GM13977 (cell line): ENCODE measurements at places on chromosomes 2 and 18.

DNA sequence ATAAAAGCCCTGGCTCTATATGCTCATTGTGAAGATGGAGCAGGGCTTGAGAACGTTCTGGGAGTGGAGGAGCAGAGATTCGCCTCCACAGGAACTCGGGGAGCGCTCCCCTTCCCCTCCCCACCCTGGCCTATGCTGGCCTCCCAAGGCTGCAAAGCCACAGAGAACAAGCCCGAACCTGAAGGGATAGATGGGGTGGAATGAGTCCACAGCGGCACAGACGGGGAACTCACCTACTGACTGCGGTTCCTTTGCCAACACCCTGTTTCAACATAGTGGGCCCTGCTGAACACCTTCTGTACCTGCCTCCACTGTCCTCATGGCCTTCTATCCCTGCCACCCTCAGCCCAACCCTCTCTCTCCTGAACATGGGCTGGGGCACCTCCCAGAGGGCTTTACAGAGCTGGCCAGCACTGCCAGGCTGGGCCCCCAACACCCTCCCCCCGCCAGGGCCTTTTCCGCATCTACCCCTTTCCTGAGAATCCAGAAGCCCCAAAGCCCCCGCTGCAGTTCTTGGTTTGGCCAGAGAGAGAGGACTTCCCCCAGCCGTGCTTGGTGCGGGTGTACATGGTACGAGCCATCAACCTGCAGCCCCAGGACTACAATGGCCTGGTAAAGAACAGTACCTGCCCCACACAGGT is 41.5 kb downstream of the LMAN2L start:
- no peak for DNase-seq

GRCh38 chr2:136235546-136235945 is 117.6 kb upstream of the CXCR4 start:
- no peak for DNase-seq

DNA sequence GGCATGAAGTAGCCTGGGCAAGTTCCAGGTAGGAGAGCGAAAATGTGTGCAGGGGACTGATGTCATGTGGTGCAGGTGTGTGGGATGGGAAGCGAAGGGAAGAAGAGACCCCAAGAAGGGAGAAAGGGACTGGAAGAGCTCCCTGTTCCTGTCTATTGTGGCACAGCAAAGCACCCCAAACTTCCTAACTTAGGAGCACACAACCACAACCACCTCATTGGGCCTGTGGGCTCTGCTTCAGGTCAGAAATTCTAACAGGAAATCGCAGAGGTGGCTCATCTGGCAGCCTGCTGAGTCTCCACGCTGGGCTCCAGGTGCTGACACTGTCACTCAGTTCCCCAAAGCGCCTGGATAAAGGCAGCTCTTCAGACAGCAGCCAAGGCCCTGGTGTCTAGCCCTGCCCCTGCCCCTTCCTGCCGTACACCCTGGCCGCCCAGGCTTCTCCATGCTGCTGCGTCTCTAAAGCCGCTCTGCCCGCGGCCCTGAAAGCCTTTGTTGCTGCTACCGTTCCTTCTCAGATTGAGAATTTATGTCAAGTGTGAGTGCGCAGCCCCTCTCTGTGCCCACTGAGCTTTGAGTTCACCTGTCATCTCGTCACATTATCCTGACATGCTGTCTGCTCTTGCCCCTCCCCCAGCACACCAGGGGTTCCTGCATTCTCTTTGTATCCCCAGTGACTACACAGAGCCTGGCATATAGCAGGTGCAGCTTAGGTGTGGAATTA is 140.2 kb upstream of the BCL2L11 start:
- no peak for DNase-seq

- no peak for DNase-seq
These were observed 90.0 kb upstream of the CTDP1 start for GRCh38 chr18:79589601-79590091.

- no peak for DNase-seq
These were observed 590 bp downstream of the MDH1 start for GRCh38 chr2:63589148-63589958.

DNA sequence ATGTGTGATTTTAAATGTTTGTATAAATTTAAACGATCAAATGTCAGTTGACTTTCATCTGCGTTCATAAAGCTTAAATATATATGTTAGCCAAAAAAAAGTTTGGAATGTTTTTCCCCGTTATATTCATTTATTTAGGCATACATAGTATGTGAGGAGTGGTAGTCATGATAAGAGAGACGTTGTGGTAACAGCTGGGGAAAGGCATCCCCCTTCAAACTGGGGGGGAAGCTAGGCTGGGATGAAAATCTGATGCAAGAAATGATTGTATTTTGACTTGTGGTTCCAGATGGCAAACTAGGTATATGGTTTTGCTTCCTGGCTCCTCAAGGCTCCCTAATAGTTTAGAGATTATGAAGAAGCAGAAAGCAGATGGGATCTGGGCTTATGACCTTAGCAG is 30.1 kb downstream of the ITGA6 start:
- no peak for DNase-seq

DNA sequence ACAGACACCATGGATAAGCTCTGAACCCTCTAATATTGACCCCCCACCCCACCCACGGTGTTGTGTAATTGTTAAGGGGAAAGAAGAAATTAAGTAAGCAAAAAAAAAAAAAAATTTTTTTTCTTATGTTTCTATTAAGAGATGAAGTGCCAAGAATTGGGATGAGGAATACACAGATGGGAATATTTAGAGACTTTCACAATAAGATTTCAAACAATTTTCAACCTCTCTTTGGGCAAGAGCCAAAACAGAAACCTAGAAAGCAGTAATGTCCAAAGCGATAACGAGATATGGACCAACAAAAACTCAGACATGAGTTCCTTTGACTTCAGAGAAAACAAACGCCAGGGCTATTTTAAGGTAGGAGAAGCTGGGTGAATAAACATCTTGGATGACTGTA is 14.4 kb downstream of the PIEZO2 start:
- no peak for DNase-seq

DNA sequence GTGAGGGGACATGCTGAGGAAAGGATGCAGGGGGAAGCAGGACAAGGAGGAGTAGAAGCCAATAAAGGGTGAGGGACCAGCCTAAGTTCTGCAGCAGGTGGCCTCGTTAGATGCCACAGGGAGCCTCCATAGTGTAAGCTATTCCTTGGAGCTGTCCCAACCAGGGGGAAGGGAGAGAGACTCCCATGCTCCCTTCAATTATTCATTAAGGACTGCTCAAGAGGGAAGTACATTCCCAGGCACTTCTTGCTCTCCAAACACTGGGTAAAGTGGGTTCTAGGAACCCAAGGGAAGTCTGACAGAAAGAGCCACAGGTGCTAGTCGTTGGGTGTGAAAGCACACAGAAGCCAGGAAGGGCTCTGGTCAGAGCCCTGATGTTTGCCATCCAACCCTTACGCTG is 193.7 kb downstream of the SLC39A10 start:
- no peak for DNase-seq

DNA sequence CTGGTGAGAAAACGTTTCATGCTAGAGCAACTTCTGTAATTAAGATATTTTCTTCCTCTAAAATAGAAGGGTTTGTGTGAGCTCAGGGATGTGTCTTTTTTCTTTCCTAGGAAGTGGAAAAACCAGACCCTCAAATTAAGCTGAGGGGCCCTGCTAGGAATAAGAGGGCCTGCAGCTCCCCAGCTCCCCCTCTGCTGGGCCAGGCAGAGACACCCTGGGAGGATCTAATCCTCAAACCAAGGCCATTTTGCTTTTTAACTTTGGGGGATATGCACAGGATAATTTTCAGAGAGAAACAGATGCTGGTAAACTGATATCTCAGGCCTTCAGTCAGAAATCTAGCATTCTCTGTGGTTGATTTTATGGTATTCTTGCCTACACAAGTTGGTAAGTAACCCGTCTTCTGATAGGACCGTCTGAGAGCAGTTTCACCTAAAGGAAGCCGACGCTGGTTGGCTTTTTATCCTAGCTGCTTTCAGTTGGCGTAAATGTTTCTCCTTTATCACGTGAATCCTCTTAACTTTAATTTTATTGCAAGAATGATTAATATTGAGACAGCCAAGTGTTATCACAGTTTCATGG is 34.8 kb downstream of the SNTG2 start:
- DNase-seq: no peak

DNA sequence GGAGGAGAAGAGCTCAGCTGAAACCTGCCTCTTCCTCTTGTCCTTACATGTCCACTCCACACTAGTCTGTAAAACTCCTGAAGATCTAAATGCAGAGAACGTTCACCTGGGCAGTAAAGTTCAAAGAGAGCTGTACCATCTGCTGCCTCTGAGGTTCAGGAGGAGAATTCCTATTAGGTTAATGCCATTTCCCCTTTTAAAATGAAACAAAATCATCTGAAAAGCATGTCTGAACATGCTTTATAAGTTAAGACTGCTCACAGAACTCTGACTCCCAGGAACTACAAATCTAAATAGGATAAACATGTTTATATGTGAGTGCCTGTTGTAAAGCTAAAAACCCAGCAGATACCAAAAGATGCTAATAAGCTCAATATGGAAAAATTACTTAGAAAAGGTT is 164.4 kb downstream of the AFF3 start:
- DNase-seq: no peak

GRCh38 chr2:128300151-128301020 is 18.3 kb downstream of the HS6ST1 start:
- no peak for DNase-seq

DNA sequence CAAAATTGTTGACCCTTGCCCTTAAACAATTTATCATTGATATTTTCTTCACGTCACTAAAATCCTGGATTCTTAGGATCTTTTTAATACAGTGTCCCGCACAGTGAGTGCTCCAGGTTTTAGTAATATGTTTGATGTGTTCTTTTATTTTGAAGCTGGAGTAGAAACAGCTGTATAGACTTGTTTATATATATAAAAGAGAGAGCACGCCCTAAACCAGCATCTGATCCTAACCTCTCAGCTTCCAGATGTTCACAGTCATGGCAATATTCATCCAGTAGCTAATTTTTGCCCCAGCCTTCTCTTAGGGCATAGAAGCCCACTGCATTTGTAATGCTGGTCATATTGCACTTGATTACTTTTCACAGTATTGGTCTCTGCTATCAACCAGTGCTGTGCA is 170.0 kb upstream of the EPAS1 start:
- no peak for DNase-seq

- DNase-seq: no peak
These were observed 267.6 kb downstream of the DCDC2C start for GRCh38 chr2:3970791-3971651.

GRCh38 chr2:31404302-31404701 is 10.2 kb downstream of the XDH start:
- DNase-seq: no peak

DNA sequence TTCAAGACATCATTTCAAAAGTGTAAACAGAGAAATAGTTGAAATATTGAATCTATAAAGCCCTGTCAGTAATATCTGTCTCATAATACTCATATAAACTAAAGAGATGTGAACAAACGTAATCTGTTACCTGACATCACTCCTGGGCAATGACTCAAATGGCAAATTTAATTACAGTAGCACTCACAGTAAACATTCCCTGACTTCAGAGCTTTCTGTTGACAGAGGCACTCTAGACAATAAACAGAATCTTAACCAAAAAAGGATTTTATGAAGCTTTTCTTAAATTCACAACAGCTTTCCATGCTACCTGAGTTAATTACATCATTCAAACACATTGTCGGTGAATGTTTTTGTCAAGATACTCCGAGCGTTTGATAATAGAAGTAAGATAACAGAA is 128.1 kb upstream of the PDE1A start:
- no peak for DNase-seq

GRCh38 chr18:657311-658000 is at the start of gene TYMS:
TYMS (plus strand) TSS chr18:657653; CDS start chr18:657743, 90 bp downstream.
- DNase-seq: peak; percentile 84

DNA sequence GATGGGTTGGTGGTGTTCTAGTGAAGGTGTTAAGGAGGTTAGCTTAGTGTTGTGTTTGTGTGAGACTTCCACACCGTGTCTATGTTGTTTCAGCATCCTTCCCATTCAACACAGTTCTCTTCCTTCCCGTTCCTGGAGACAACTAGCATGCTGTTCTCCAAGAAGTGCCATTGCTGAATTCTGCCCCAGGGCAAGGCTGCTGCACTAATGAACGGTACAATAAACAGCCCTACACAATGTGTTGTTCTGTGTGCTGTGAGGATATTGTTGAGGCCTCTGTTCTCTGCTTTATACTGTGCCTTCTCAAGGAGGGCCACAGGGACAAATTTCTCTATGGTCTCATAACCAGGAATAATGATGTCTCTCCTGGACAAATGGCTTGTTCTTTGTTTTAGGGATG is 39.8 kb upstream of the ZEB2 start:
- DNase-seq: no peak

GRCh38 chr2:84963692-84964405 is 7.1 kb upstream of the KCMF1 start:
- no peak for DNase-seq

- DNase-seq: no peak
These were observed 13.9 kb downstream of the SLC19A3 start for GRCh38 chr2:227703961-227704360.

DNA sequence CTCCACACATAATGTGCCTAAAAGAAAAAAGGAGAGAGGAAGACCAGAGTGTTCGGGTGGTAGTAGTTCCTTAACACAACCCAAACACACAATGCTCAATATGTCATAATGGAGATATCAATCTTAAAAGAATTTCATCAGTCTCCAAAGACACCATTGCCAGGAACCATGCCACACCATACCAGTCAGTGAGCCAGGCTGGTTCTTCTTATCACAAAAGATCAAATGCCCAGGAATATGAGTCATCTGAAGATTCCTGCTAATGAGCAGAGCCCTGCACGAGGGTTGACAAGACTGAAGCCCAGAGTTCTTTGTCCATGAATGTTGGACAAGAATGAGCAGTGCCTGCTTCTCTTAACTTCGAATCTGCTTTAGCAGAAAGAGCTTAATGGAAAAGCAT is 262.3 kb downstream of the ZNF516 start:
- DNase-seq: no peak

- DNase-seq: no peak
These were observed 217.1 kb downstream of the DYM start for GRCh38 chr18:49243391-49243790.

DNA sequence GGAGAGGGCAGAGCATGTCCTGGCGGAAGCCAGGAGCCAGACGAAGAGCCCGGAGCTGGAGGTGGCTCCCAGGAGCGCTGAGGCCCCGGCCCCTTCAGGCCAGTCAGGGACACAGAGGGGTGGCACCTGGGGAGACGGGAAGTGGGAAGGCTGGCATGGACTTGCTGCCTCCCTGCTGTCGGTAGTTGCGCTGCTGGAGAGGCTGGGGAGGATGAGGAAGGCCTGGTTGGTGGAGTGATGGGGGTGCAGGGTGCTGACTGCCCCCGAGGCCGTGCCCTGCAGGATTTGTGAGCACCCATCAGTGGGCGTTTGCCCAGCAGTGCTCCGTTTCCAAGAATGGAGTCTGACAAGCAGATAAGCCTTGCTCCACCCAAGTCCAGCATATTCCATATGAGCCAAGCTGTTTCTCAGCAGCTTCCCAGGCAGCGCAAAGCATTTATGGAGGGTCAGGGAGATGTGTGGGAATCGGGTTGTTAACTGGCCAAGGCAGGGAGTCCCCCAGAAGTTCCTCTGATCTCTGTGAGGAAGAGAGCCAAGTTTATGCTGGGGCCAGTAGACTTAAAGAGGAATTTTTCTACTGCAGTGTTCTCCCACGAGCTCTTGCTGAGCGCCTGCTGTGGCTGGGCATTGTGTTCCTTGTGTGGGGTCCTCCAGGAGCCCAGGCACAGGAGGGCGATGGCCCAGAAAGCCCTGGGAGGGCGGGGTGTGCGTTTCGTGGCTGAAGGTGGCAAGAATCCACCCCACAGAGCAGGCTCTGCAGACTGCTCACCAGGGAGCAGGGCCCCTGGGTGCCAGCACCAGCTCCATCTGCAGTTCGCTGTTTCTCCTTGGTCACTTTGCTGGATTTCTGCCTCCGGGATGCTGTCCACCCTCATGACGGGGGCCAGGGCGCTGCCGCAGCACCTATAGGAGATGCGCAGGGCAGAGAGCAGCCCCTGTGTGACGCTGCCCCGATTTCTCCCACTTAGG is 250.2 kb downstream of the ALPK2 start:
- no peak for DNase-seq

- DNase-seq: no peak
These were observed 166.9 kb downstream of the ETAA1 start for GRCh38 chr2:67564076-67564475.
